ENCODE measurements at places on chromosomes 3 and 15. TPM values are rescaled to one million over a fixed set of nuclear protein-coding genes. Genes with fewer than 3 reads are reported as not detected.

- no peak for DNase-seq
These were observed 132.7 kb downstream of the ATP8B4 start for GRCh38 chr15:49986326-49986725.

GRCh38 chr3:152760024-152760563 is 74.8 kb upstream of the P2RY1 start:
- DNase-seq: no peak

DNA sequence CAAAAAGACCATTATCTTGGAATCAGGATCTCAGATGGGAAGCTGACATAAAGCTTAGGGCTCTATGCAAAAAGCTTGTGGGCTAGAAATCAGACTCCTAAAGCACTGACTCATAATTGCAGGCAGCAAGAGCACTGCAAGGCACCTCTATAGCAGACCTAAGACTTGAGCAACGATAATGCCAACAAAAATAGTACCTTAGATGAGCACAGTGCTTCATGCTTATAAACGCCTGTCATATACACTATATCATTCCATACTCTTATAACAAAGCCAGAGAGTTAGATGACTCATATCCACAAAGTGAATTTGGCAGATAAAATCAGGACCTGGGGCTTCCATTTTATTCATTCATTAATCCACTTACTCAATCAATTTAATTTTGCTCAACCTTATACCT is 560.8 kb downstream of the MCTP2 start:
- DNase-seq: no peak

DNA sequence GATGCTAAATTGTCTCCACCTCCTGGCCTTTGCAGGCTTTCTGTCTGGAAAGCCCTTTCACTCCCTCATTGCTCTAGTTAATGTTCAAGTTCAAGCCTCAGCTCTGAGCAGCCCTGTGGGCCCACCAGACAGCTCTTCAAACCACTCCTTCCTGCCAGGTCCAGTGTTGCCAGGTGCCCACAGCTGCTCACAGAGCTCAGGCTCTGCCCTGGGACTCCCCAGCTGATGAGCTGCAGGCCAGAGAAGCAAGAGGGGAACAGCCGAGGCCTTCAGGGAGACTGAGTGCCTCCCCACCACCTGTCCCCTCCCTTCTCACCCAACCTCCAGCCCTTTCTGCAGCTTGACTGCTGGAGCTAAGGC is 1.3 kb upstream of the ZBTB47 start:
- no peak for DNase-seq

Gene RBPMS2
- total RNA-seq: 134 TPM

DNA sequence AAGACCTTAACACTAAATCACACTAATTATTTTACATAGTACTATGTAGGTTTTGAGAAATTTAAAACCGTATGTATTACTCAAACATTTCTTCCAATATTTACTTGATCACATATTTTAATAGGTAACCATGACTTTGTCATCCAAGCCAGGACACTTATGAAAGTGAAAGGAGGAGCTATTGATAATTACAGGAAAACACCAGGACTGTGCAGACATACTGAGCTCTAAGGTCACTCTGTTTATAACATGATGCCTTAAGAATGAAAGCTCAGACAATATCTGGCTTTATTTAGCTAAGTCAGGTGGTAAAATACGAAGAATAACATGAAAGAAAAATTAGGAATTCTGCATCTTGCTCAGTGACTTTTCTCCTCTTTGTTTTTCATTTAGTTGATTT is 216.0 kb upstream of the NANOGP8 start:
- DNase-seq: no peak

GRCh38 chr3:123082370-123083065 is 15.7 kb downstream of the PDIA5 start:
- DNase-seq: peak; percentile 35

Gene FBXL2
- 11.8 TPM for total RNA-seq

Gene TEX55
- not detected for total RNA-seq

GRCh38 chr3:159796744-159797143 is 191.9 kb upstream of the IL12A start:
- no peak for DNase-seq

- no peak for DNase-seq
These were observed 277 bp upstream of the HDDC3 start for GRCh38 chr15:90932660-90932991.

Gene FBXL22
- total RNA-seq: 0.75 TPM

Gene SPINK8
- not detected for total RNA-seq

Gene IQCF5
- not detected for total RNA-seq

Gene CYP8B1
- total RNA-seq: not detected

Gene SEMA3G
- 0.82 TPM for total RNA-seq

DNA sequence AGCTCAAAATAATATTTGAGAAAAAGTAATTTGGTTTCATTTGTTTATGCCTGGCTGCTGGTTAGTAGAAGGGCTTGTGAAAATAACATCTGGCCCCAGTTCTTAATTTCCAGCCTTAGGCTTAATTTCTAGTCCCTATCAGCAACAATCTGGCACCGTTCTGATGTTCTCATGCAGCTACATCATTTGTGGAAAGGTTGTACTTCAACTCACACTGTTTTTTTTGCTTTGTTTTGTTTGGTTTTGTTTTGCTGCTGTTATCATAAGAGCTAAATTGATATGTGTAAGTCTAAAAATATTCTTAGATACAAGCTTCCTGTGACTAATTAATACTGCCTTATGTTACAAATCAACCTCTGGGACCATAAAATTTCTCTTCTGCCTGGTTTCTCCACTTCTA is 8.9 kb downstream of the CPA3 start:
- no peak for DNase-seq

- peak; percentile 75 for DNase-seq
These were observed 35.6 kb upstream of the GYG1 start for GRCh38 chr3:148955544-148956346.

Gene NRROS
- 2.1 TPM for total RNA-seq

GRCh38 chr15:100858294-100858693 is 21.3 kb upstream of the ALDH1A3 start:
- no peak for DNase-seq

Gene SLC12A1
- not detected for total RNA-seq

Gene MAP1A
- 0.74 TPM for total RNA-seq

Gene SPSB4
- total RNA-seq: 2.3 TPM

DNA sequence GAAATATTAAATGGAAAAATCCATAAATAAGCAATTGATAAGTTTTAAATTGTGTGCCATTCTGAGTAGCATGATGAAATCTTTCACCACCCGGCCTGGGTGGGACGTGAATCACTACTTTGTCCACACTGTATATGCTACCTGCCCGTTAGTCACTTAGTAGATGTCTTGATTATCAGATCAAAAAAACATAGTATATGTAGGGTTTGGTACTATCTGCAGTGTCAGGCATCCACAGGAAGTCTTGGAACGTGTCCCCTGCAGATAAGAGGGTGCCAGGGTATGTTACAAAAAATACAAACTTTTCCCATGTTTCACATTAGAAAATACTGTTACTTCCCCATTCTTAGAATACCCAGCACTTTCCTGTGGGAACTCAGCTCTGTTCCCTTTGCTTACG is 35.2 kb downstream of the FAM81A start:
- no peak for DNase-seq

GRCh38 chr3:53680028-53680427 is 166.2 kb downstream of the CHDH start:
- no peak for DNase-seq

Gene SPTSSB
- total RNA-seq: 2.3 TPM

Gene TRPM1
- not detected for total RNA-seq

DNA sequence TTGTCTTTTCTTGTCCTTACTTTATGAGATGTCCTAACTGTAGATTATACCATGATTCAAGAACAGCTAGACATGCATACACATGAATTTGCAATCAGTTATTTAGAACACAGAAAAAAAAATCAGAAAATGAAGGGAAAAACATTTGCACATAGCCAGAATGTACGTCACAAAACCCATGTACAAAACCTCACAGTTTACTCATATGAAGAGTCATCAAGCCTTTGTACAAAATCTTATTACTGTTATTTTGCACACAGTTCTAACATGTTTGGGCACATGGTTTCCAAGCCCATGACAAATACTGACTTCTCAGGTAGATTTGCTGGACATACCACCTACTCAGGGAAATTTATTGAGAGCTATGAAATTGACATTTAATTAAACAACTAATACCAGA is 48.2 kb downstream of the MAP3K13 start:
- DNase-seq: no peak

Gene SI
- total RNA-seq: not detected
